Heart right ventricle (tissue), 16 donors: ENCODE measurements at places on chromosomes 7 and 10. TPM values are rescaled to one million over a fixed set of nuclear protein-coding genes. Genes with fewer than 3 reads are reported as not detected.

Gene DENND10
- 10.7 TPM for polyA plus RNA-seq

- DNase-seq: no peak
These were observed 16.0 kb downstream of the AFAP1L2 start for GRCh38 chr10:114388275-114388674.

DNA sequence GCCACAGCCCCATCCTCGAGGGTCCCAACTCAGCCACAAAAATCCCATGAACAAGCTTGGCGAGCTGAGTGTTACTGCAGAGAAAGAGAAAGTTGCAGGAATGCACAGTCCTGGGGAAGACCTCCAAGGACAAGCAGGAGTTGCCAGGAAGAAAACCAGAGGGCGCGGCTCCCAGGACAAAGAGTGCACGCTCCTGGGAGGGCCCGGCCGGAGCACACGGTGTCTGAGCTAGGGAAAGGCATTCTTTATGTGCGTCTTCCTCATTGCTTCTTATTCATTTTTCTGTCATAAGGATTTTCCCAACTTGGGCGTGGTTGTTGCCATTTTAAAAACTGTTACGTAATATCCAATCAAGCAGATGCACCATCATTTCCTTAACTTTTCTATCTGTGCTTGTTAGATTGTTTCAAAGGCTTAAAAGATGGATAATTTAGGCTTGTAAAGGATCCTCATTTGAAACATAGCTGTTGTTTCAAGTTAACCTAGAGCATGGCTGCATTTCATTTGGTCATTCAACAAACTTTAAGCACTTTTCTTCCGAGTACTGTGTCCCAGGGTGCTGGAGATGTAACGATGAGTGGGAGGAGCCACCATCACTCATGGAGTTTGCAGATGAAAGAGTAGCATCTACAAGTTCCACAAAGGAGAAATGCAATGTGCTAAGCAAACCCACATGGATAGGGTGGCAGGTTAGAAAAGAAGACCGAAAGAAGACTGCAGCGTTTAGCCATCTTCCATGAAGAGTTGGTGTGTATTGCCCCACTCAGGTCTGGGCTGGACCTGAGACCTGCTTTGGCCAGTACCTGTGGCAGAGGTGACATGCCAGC lies 5.6 kb upstream of the CNPY1 start:
- no peak for DNase-seq

DNA sequence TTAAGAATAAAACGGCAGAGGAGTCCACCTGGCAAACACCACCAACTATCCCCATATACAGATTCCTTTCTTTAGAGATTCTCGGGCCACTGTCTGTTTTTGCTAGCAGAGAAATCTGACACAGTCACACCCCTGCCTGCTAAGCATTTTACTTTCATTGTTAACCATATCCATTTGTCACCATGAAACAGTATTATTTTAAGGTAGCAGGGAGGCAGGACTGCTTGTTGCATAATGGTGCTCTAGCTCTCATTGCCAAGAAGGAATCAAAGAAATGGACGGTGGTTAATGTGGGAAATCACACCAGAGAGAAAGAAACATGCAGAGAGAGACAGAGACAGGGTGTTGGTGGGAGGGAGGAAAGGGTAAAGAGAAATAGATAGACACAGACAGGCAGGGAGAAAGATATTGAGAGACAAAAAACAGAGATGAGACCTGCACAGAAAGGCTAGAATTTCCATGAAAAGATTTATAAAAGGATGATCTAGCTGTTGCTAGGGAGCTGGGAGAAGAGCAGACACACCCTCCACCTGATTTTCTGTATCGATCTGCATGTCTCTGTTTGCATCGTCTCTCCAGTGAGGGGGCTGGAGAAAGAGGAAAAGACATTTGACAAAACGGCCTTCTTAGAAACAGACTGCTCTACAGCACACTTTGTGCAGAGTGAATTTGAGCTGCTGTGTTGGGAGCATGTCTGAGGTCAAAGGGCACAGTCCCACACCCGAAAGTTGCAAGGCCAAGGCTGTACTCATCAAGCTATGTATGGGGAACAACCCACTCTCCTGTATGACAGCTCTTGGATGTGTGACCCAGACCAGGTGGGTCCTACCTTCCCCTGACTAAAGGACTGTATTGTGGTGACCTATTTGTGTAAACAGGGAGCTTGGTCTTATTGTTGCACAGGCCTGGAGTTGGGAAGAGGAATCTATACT lies 303.1 kb downstream of the FZD1 start:
- DNase-seq: no peak

DNA sequence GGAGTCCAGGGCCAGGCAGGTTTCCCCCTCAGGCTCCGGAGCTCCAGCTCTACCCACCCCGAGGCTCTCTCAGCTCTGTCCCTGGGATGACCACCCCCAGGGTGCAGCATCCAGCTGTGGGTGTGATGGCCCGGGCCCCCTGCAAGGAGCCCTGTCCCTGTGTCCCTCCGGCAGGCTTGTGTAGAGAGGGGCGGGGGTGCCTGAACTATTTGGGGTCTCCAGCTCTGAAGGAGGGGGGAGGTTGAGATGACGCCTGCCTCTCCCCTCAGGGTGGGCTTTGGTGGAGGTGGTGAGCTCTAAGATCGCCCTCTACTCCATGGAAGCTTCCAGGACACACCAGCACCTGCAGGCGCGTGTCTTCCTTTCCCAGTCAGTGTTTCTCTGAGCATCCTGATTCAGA lies 39.4 kb downstream of the ADRA2A start:
- no peak for DNase-seq

Gene HOXA7
- polyA plus RNA-seq: not detected

Gene NDUFB8
- 915 TPM for polyA plus RNA-seq

GRCh38 chr7:11950281-11950680 lies 118.3 kb upstream of the THSD7A start:
- DNase-seq: no peak
